ENCODE measurements at places on chromosomes 3 and 15.

DNA sequence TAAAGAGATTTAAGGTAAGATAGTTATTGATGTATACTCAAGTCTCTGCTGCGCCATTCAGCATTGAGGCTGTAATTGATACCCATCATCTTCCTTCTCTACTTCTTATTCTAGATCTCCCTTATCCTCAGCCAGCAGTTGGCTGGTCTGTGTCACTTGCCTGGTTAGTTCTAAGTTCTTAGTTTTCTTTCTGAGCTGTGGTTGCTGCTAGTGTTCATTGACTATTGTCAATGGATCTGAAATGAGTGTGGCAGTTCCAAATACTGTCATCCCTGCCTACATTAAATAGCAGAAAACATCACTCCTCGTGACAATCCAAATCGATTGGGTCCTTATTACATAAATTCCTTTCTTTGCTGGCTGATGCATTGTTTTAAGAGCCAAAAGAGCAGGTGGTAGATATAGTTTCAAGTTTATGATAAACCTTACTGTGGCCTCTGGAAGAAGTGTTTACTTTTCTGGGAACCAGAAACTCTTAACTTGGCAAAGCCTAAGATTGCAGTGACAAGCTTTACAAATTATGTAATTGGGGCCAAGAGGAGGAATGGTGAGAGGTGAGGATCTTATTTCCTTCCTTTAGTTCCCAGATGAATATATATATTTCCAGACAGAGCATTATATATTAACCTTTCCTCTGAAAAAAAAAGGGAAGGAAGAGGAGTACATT, 168.0 kb downstream of the GMNC start:
- DNase-seq = no peak

DNA sequence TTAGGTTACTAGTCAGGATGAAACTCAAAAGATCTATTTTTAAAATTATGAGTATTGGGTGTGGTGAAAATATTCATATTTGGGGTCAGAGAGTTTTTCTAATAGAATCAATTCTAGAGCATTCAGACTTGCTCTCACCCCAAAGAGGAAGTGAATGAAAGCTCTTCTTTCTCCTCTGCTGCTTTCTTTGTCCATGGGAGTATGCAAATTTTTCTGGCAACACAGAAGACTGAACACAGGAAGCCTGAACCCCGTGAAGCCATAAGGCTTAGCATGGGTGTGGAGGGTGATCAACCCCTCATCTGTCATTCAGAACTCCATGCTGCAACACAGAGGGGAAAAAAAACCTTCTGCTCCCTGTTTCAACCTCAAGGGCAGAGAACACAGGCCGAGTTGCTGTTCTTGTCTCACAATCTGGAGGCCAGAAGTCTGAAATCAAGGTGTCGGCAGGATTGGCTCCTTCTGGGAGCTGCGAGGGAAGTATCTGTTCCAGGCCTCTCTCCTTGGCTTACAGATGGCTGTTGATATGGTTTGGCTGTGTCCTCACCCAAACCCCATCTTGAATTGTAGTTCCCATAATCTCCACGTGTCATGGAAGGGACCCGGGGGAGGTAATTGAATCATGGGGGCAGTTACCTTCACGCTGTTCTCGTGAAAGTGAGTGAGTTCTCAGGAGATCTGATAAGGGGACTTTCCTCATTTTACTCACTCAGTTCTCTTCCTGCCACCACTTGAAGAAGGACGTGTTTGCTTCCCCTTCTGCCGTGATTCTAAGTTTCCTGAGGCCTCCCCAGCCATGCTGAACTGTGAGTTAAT, 33.7 kb upstream of the CD47 start:
- peak; percentile 6 for DNase-seq

DNA sequence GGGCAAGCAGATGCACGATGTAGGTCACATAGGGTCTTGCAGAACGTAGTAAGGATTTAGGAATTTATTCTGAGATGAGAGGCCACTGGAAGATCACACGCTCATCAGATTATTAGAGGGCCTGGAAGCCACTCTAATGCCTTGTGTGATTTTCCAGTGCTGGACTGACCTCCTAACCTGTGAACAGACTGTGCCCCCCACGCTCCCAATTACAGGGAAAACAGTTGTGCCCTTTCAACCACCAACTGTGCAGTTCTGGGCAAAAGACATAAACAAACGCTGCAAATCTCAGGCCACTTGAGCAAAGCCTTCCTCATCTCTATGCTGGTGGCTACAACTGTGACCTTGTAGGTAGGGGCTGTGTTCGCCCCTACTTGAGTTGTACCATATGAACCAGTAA, 48.2 kb upstream of the BOC start:
- DNase-seq = no peak

DNA sequence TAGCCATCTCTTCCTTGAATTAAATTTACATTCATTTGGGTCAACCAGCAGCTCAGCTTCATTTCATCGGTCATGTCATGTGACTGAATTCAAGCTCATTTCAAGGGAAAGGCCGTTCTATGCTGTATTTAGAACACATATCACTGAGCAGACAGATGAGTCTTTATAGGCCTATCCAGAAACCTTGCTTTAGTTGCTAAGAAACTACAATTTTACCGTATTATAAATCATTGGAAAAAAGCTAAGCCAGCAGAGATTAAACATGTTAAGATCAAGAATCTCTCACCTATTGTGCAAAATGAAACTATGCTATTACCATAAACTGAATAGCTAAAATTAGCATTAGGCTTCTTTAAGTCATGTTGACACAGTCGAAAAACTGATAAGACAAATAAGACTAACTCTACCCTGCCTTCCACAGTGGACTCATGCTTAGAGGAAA, 2.2 kb downstream of the NPTN start:
- no peak for DNase-seq

- peak; percentile 22 for DNase-seq
Measured at GRCh38 chr15:91919014-91919534, 65.6 kb downstream of the SLCO3A1 start.

DNA sequence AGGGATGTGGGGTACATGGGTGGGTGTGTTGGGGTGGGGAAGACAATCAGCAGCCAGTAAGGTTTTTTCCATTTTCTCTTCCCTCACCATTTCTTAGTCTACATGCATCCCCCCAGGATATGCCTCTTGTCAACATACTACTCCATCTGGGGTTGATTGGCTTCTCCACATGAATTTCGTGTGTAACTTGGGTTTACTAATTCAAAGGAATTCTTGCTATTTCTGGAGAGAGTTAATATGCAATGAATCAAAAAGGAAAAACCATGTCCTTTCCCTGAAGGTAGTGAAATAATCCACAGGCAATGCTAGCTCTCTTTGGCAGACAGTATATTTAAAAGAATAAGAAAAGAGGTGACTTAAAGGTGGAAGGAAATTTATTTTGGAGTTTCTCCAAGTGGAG, 198.4 kb downstream of the EBLN2 start:
- no peak for DNase-seq
